Osteoblast (primary cell): ENCODE measurements at places on chromosomes 16 and 17. TPM values are rescaled to one million over a fixed set of nuclear protein-coding genes. Genes with fewer than 3 reads are reported as not detected.
A peak's percentile ranks its signal among the peaks of the same experiment; 100 is the strongest.

DNA sequence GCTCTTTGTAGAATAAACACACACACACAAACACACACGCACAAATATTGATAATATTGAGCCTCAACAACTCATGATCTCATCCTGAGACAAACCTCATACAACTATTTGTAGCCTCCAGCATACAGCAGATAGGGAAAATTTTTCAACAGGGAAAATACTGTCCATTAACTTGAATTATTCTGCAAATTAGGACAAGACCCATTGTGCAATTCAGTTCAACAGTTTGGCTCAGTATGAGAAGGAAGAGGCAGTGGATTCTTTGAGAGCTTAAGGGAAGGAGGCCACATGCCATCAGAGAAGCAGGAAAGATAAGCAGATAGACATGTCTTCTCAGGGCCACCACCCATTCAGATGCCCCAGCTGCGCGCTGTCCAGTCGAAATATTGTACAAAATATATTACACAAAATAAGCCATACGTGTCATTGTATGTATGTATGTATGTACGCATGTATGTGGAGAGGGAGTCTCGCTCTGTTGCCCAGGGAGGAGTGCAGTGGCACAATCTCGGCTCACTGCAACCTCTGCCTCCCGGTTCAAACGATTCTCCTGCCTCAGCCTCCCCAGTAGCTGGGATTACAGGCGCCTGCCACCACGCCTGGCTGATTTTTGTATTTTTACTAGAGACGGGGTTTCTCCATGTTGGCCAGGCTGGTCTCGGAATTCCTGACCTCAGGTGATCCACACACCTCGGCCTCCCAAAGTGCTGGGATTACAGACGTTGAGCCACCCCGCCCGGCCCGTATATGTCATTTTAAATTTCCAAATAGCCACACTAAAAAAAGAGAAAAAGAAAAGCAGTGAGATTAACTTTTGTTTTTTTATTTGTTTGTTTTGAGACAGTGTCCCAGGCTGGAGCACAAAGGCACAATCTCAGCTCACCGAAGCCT is 1.8 kb downstream of the ZC3H7A start:
- H3K4me3 ChIP-seq, result peak overlapping the region; percentile 74
- H3K36me3 ChIP-seq, result peaks cover 15% of the 10 kb centered on the region
- H3K27me3 ChIP-seq, result no peaks in the 10 kb centered on the region
- H3K4me1 ChIP-seq, result peaks cover 31% of the 10 kb centered on the region

DNA sequence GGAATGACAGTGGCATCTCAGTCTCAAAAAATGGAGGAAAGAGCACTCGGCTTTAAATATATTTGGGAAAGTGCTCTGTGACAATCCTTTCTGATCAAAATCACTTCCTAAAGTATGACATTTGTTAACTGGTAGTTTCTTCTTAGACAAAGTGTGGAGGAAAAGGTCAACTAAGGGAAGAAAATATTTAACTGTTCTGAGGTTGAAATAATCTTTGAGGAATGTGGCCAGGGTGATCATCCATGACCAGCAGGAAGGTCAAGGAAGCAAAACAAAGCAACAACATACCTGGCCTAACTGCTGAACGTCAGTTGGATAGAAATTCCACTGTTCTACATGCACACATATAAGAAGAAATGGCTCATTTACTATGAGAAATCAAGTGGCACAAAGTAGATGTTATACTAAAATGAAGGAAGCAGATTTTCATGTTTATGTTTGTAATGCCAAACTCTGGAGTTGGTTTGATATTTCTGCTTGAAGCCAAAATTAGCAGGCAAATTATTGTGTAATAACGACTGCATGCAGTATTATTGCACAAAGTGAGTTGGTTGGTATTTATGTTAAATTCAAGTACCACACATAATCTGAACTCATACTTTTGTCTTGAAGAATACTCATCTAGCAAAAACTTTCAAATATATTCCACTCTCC is 87.3 kb upstream of the CORO6 start:
- peaks cover 19% of the 10 kb centered on the region for H3K4me1 ChIP-seq
- no peaks in the 10 kb centered on the region for H3K27me3 ChIP-seq
- no peak overlapping the region for H3K27ac ChIP-seq
- no peaks in the 10 kb centered on the region for H3K36me3 ChIP-seq
- no peak for DNase-seq

- DNase-seq, result peak; percentile 21
- H3K4me3 ChIP-seq, result no peak overlapping the region
- H3K4me1 ChIP-seq, result no peaks in the 10 kb centered on the region
- no peaks in the 10 kb centered on the region for H3K27me3 ChIP-seq
Measured at GRCh38 chr17:20706751-20707373, 127.3 kb downstream of the CDRT15L2 start.

DNA sequence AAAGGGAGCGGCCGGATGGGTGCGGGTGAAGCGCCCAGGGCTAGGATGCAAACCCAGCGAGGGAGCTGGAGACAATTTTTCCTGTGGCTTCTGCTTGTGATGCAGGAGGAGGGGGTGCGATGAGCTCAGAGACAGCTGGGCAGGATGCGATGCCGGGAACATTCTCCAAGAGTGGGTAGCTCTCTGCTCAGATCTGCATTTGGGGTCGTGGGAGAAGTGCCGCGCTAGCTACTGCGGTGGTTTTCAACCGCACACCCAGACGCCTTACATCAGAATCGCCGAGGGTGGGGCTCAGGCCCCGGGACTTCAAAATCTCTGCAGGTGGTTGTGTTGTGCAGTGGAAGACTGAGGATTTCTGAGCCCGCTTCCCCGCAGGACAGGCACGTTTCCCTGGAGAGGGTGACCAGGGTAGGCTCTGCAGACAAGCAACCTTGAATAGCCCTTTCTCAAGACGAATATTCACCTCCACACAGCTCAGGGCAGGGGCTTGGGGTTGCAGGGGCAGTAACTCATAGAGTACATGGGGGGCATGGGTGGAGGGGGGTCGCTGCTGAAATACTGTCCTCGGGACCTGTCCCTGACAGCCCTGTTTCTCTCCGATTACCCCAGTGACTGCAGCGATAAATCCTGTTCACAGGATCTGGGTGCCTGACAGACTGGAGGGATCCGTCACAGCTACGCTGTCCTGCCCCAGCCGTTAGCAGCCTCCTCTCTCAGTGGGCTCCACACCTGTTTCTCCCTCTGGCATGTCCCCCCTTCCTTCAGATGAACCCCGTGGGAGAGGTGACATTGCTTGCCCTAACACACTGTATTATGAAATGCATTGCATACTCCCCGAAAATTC is 63.3 kb downstream of the HAPSTR1 start:
- H3K27me3 ChIP-seq, result no peaks in the 10 kb centered on the region
- no peaks in the 10 kb centered on the region for H3K36me3 ChIP-seq
- H3K4me3 ChIP-seq, result no peak overlapping the region
- no peaks in the 10 kb centered on the region for H3K4me1 ChIP-seq

- peaks cover 11% of the 10 kb centered on the region for H3K4me1 ChIP-seq
- no peak overlapping the region for H3K4me3 ChIP-seq
- no peaks in the 10 kb centered on the region for H3K27me3 ChIP-seq
Measured at GRCh38 chr16:4309833-4310266, 6.0 kb upstream of the GLIS2 start.

- no peak overlapping the region for H3K4me3 ChIP-seq
- H3K27me3 ChIP-seq, result peaks cover 7% of the 10 kb centered on the region
- no peaks in the 10 kb centered on the region for H3K4me1 ChIP-seq
- no peaks in the 10 kb centered on the region for H3K36me3 ChIP-seq
- no peak for DNase-seq
Measured at GRCh38 chr17:73155410-73156165, 9.2 kb upstream of the SSTR2 start.

DNA sequence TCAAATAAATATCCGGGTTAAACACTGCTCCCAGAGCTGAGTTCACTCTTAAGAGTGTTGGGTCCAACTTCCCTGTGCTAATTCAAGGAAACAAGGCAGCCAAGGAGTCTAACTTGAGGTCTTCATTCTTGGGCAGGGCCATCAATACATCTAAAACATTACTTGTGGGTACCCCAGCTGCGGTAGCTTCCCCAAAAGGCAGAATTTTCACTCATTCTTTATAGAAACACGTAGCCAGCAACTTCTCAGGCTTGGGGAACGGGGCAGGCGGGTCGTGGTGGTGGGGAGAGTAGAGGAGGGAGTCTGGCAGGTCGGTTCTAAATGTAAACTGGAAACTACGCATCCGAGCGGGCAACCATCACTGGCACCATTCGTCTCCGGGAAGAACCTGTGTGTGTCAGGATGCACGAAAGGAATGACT is 666 bp upstream of the METTL9 start:
- peak; percentile 75 for DNase-seq
- H3K4me1 ChIP-seq, result peaks cover 28% of the 10 kb centered on the region
- H3K27ac ChIP-seq, result peak overlapping the region; percentile 91

DNA sequence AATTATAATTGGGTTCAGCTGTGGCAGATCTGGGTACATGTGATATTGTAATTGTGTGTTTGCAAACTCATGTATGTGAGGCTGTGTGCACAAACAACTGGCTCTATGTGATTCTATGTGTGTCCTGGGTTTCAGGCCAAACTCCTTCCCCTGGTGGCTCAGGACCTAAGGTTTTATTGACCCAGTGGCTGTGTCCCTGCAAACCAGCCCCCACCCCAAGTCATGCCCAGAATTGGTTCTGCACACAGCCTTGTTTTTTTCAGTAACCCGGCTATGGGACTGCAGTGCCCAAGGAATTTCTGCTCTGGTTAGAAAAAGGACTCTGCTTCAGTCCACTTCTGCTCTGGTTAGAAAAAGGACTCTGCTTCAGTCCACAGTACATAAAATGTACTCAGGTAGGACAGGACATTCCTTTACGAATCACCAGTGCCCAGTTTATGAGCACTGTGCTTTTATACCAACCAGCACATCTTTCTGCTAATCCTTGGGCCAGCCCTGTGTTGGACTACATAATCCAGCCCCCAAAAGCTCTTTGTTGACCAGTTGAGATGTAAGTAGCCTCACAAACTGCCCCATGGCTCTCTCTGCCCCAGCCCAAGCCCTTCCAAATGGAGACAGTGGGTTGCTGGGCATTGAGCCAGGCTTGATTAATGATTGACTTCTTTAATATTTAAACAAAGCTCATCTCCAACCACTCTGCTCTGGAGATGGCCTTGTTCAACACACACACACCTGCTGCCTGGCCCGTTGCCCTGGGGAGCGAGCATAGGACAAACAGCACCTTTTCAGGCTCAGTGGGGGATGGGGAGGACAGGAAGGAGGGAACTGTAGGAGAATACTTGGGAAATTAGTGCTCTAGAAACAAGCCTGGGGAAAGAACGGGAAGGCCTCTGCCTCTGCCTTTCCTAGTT is 2.9 kb upstream of the KCNH6 start:
- peaks cover 19% of the 10 kb centered on the region for H3K27me3 ChIP-seq
- no peaks in the 10 kb centered on the region for H3K36me3 ChIP-seq
- no peak overlapping the region for H3K4me3 ChIP-seq
- H3K4me1 ChIP-seq, result peaks cover 9% of the 10 kb centered on the region
- peak; percentile 50 for DNase-seq
- no peak overlapping the region for H3K27ac ChIP-seq

- H3K4me3 ChIP-seq, result no peak overlapping the region
- no peaks in the 10 kb centered on the region for H3K4me1 ChIP-seq
- no peak overlapping the region for H3K27ac ChIP-seq
- DNase-seq, result no peak
- H3K36me3 ChIP-seq, result no peaks in the 10 kb centered on the region
- no peaks in the 10 kb centered on the region for H3K27me3 ChIP-seq
Measured at GRCh38 chr17:51876986-51877385, 281.5 kb downstream of the CA10 start.

GRCh38 chr16:29804455-29805231 is 1.7 kb upstream of the MAZ start:
- H3K36me3 ChIP-seq, result peaks cover 41% of the 10 kb centered on the region
- peak overlapping the region; percentile 80 for H3K27ac ChIP-seq
- peak; percentile 92 for DNase-seq
- H3K27me3 ChIP-seq, result no peaks in the 10 kb centered on the region

DNA sequence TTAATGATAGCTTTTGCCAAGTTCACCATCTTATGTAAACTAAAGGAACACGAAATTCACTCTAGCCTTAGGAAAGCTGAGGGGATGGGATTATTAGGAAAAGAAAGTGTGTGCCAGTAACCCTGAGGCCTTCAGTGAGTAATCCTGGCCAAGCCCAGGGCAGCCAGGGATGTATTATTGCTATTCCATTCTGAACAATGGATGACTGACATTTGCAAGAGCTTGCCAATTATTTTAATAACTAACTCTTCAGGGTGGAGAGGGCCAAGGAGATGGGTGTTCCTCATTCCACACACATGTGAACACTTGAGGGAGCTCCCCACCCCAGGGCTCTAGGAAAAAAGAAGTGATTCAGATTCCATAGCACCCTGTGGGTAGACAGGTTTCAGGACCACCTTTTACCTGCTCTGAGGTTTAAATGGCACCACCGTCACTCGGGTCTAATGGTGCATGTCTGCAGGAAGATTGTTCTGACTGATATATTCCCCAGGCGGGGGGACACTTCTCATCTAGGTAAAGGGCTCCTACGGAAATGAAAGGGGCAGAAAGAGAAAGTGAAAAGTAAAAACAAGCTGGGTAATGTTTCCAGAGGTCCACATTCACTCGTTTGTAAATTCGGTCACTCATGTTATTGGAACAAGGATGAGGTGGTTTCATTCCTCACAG is 41.5 kb downstream of the TK2 start:
- no peaks in the 10 kb centered on the region for H3K27me3 ChIP-seq
- peak; percentile 94 for DNase-seq
- no peak overlapping the region for H3K4me3 ChIP-seq
- H3K36me3 ChIP-seq, result peaks cover 5% of the 10 kb centered on the region

GRCh38 chr17:27549251-27549893 is 81.6 kb upstream of the LGALS9 start:
- DNase-seq, result no peak
- H3K36me3 ChIP-seq, result no peaks in the 10 kb centered on the region
- H3K27me3 ChIP-seq, result peaks cover 19% of the 10 kb centered on the region
- no peak overlapping the region for H3K4me3 ChIP-seq
- H3K27ac ChIP-seq, result no peak overlapping the region

DNA sequence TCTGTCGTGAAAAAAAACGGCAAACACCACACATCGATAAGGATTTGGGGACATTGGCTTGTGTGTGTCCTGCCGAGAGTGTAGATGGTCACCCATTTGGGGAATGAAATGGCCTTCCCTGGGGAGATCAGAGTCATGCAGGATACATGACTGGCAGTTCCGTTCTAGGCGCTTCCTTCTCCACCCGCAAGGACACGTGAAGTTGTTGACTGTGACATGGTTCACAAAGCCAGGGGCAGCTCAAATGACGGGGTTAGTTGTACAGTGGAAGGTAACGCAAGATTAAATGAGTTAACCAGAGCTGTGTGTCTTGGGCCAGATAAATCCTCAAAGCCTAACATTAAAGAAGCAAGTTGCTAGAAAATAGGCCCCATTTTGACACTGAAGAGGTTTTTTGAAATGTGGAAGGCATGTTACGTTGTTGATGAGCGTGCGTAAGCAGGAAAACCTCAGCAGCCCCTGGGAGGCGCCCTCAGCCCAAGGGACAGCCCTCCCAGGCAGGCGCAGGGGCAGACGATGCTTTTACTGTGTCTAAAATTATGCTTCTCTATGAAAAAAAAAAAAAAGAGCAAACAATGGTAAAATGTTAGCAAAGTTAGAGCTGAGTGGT is 35.9 kb upstream of the CHMP6 start:
- H3K36me3 ChIP-seq, result peaks cover 2% of the 10 kb centered on the region
- no peaks in the 10 kb centered on the region for H3K27me3 ChIP-seq

- H3K27me3 ChIP-seq, result peaks cover 3% of the 10 kb centered on the region
- no peaks in the 10 kb centered on the region for H3K36me3 ChIP-seq
- H3K4me1 ChIP-seq, result peaks cover 14% of the 10 kb centered on the region
- H3K27ac ChIP-seq, result no peak overlapping the region
- no peak overlapping the region for H3K4me3 ChIP-seq
Measured at GRCh38 chr17:64964796-64965195, 45.5 kb upstream of the LRRC37A3 start.

WFIKKN1 gene
- total RNA-seq, result under 0.01 and 0.36 TPM in 2 replicates

CES4A gene
- total RNA-seq, result 1.5 and 1.8 TPM in 2 replicates

LPO gene
- total RNA-seq, result under 0.01 TPM in 1 of 2 replicates, not detected in the other

GPR139 gene
- not detected in 2 replicates for total RNA-seq

SLFN11 gene
- 52.8 and 62.2 TPM in 2 replicates for total RNA-seq

AOC2 gene
- 0.72 and 0.88 TPM in 2 replicates for total RNA-seq

ASPA gene
- 0.36 and 0.59 TPM in 2 replicates for total RNA-seq

ZPBP2 gene
- total RNA-seq, result not detected in 2 replicates

GRB7 gene
- total RNA-seq, result under 0.01 and 0.29 TPM in 2 replicates

KRT32 gene
- total RNA-seq, result not detected in 2 replicates

C16orf54 gene
- total RNA-seq, result 0.59 and 0.72 TPM in 2 replicates
